Fibroblast of skin of back (primary cell): ENCODE measurements at places on chromosomes 6 and 20.

DNA sequence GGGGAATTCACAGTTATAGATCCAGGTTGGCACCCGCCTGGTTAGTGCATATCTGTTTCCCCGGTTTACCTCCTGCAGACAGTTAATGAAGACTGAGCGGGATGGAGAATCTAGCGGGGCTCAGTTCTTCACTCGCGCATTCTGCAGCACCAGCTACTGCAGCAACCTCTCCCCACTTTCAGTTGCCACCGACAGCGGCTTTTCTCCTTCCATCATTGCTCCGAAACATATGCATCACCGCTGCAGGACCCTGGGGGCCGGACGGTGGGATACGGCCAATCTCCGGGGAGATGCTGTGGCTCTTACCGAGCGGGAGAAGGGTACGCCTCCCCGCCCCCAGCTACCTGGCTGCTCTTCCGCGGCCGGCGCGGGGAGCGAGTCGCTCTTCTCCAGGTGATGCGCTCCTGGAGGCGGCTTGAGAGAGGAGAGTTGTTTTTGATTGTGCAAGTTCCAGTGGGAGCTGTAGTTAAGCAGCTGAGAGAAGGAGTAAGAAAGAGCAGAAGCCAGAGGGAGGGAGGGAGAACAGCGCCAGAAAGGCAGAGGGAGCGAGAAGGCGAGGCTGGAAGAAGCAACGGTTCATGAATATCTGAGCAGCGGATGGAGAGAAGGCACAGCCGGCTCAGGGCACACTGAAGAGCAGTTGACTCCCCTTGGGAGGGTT, at the start of gene SGK1:
TSS of gene SGK1 (minus strand) at position 642 of the 661 bp plus-strand sequence. CDS start 652 bp downstream, outside the sequence.
- DNase-seq: peak; percentile 52

DNA sequence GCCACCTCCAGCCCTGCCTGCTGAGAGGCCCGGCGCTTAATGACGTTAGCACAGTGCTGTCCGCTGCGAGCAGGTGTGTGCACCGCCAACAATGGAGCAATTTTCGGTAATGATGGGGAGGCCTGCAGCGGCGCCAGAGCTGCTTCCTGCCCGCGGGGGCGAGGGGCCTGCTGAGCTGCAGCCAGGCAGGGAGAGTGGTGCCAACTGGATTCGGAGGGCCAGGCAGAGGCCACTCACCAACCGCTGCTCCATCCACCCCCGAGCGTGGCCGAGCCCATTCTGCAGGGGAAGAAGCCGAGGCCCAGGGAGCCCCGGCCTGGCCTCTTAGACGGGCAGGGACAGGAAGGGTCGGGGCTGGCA, 9.6 kb downstream of the HRH3 start:
- DNase-seq: no peak

GRCh38 chr6:109793792-109794191, 102.7 kb downstream of the FIG4 start:
- peak; percentile 95 for DNase-seq

DNA sequence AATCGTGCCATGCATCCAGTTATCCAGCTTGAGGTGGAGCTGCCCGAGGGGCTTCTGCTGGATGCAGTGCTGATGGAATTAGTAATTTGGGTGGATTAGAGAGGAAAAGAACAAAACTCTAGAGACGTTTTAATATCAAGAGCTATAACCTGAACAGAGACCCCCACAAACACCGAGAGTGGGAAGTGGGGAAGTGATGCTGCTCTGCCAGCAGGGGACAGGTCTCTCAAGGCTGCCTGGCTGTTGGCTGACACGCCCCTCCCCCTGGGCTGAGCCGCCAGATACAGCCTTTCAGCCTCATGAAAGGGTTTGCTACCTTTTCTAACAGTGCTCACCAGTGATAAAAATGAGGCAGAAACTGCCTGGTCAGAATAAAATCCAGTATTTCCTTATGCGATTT, 9.6 kb downstream of the LEMD2 start:
- no peak for DNase-seq

GRCh38 chr20:31908424-31908823, 38.0 kb downstream of the TTLL9 start:
- no peak for DNase-seq

GRCh38 chr6:106509420-106510089, 119.7 kb downstream of the RTN4IP1 start:
- peak; percentile 38 for DNase-seq

DNA sequence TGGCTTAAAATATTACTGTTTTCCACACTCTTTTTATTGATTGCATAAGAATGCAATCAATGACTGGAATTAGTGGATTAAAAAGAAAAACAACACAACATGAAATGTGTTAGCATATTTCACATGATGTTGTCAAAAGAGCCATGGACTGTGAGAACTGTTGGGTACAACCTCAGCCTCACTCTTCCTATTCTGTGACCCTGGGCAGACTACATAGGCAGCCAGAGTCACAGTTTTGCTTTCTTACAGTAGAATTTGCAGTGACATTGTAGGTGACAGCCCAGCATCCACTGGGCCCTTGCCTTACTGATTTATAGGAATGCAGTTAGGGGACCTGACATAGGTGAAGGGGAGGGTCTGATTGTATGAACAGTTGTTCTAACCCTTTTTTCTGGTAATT, 471.4 kb upstream of the SLC35B3 start:
- no peak for DNase-seq

DNA sequence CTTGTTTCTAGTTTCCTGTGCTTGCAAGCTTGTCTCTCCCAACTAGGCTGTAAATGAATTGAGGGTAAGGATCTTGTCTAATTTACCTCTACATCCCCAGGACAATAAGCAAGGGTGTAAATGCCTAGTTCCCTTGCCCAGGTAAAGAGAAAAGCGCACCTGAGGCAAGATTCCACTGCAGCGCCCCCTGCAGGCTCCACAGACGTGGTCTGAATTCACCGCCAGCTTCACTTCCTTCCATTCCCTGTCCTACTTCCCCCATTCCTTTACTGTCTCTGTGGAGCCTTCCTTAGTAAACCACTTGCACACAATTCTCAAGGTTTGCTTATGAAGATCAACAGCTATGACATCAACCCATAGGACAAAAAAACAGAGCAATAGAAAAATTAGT, 42.3 kb downstream of the ANKEF1 start:
- no peak for DNase-seq

GRCh38 chr6:105695461-105695860, 292.6 kb upstream of the PREP start:
- no peak for DNase-seq

- no peak for DNase-seq
These were observed 229.7 kb upstream of the MOCS1 start for GRCh38 chr6:40163924-40164323.

DNA sequence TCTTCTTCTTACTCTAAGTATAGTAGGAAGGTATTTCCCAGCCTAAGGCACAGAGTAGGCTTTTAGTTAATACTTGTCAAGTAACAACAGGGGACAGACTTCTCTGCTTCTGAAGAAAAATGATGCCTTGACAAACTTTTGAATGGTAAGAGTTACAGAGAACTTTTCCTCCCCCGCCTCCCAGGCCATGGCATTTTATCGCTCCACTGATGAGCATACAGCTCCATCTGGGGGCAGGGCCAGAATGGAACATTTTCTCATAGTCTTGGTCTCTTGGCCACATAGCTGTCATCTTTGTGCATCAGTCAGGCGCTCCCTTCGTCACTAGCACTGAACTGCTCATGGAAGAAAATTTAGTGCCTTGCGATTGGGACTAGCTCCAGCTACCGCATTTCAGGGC, 1066.8 kb upstream of the CITED2 start:
- DNase-seq: peak; percentile 85

DNA sequence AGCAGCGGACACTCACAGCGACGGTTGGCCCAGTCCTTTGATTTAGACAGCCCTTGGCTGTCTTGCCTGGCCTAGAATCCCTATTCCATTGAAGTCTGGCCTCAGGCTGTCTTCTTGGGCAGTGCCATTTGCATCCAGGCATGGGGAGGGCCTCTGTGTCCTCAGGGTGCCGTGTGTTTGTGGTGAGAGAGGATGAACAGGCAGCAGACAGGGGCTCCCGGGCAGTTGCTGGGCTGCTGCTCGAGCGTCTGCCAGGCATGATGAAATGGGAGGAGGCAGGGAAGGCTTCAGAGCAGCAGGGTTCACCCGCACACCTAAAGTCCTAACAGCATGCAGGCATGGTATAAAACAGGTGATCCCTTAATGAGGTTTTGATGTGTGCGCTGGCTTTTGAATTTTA, 126.9 kb downstream of the SOBP start:
- no peak for DNase-seq

- DNase-seq: peak; percentile 30
These were observed 332.4 kb upstream of the PRDM1 start for GRCh38 chr6:105753620-105754211.

DNA sequence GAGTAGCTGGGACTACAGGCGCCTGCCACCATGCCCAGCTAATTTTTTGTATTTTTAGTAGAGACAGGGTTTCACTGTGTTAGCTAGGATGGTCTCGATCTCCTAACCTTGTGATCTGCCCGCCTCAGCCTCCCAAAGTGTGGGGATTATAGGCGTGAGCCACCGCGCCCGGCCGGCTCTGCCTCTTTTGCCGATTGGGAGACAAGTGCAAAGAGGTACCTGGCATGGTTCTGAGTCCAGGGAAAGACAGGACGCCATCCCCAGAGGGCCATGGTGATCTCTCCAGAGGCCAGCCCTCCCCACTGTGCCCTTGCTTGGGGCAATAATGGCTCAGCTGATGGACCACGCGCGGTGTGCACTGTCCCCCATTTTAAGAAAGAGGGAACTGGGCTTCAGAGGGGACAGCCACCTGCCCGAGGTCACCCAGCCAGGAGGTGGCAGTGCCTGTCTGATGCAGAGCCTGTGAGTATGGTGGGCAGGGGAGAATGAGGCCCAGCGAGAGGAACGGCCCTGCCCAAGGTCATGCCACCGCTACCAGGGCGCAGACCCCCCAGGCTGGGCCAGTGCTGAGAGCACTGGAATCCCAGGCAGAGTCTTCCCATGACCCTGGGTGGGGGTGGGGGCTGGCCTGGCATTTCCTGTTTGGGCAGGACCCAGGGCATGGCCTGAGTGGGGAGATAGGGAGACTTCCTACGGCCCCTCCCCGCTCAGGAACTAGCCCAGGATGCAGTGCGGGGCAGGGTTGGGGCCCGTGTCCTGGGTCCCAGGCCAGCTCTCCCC, 61.0 kb downstream of the SNAI1 start:
- DNase-seq: peak; percentile 25

DNA sequence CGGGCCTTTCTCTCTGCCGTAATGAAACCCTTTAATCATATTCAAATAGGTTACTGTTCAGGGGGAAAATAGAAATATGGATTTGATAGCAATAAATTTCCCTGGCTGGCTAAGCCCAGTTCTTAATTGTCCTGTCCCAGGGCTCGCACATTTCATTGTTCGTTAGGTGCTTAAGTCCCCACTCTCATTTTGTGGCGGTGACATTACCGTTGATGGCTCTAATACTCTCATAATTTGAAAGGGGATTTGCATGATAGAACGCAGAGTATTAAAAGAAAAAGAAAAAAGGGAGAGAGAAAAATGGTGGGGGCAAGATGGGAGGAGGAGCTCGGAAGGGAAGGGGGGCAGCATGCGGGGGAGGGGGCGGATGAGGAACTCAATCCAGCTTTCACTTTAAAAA, 79.1 kb upstream of the FOXP4 start:
- no peak for DNase-seq

GRCh38 chr20:21391972-21392352, 5.4 kb downstream of the NKX2-4 start:
- DNase-seq: no peak

DNA sequence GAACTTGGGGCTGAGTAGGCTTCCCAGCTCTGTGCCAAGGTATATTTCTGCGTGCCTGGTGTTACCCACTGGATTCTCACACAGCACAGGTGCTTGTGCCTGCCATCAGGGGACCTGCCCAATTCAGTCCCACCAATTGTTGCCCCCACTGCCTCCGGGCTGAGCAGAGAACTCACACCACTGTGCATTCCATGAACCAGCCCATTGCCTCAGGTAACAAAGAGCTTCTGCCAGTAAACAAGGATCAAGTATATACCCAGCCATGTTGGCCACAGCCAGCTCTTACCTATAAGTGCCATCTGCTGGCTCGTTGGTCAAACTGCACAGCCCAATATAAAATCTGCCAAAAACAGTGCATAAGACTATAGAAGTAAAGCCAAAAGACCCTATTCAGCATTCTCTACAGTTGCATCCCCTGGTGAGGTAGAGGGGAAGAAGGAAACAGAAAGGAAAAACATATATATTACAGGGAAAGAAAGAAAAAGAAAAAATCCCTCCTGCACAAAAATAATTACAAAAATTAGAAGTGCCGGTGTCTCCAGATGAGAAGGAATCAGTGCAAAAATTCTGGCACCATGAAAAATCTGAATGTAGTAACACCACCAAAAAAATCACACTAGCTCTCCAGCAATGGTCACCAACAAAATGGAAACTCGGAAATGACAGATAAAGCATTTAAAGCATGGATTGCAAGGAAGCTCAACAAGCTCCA, 241.4 kb downstream of the IBTK start:
- DNase-seq: peak; percentile 53

- peak; percentile 8 for DNase-seq
These were observed 160.1 kb upstream of the BEND3 start for GRCh38 chr6:107275330-107275865.

DNA sequence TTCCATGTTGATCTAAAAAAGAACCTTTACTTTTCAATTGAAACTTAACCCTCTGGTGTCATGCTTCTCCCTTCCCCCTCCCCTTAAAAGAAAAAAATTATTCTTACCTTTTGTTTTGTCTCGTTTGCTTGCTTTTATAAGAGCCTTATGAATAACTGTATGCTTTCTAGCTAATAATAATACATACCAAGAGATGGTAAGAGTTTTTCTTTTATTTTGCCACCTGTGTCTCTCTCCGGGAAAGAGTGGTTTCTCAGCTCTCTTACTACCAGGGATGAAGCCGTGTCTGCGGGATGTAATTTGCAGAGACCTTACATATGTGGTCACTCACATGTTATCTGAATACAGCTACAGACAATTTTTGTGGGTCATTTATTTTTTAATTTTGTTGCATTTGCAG, 7.7 kb downstream of the STX16 start:
- no peak for DNase-seq

DNA sequence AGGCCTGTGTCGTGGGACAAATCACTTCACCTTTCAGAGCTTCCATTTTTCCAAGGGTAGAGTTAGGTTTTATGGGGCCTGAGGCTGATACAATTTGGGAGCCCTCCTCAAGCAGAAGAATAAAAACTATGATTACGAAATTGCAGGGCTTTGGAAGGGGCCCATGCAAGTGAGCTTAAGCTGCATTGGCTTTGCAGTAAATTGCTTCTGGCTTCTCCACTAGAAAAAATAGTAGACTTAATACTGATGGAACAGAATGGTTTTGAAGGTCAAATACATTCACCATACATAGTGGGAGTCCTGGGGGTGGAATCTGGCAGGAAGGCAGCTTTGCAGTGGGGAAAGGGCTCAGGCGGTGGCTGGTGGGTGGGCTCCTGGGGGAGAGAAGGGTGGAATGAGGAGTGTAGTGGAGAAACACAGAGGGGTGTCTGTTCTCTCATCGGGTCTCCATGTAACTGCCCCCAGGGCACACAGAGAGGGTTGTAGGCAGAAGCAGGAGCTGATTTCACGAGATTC, 55.9 kb upstream of the RNF24 start:
- DNase-seq: no peak

- no peak for DNase-seq
These were observed 83.3 kb upstream of the TGM3 start for GRCh38 chr20:2212456-2213015.
